Type B pancreatic cell (in vitro differentiated cells): ENCODE measurements at places on chromosomes 2 and 18.

DNA sequence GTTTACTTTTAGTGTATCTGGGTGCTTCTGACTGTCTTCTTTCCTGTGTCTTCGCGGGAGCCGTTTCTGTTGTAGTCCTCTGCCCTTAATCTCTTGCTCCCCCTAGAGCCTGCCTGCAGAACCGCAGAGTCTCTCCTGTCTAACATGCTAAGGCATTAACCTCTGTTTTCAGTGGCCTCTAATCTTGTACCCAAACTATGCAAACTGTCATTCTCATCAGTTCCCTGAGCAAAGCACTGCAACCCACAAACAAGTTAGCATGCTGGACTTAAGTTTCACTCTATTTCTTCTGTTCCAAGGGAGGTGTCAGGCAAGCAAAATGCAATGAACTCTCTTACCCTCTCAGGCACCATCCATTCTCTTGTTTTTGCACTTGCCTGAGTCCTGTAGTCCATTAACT lies 138.4 kb downstream of the OTX1 start:
- no peak for DNase-seq

DNA sequence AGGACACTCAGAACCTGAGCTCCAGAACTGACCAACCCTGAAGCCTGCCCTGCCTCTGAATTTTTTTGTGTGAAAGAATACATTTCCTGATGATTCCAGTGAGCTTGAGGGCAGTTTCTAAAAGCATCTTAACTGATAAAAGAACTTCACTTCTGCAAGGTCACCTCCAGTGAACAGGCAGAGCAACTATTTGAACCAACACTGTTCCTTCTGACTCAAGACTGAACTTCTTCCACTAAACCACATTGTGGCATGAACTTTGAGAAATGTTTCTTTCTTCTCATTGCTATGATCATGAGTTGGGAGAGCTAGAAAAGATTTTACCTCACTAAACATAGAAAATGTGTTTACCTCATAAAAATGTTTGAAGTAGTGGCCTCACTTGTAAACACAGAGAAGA lies 83.8 kb upstream of the SERTAD2 start:
- DNase-seq = no peak

GRCh38 chr2:132549935-132550670 lies 119.9 kb downstream of the LYPD1 start:
- peak; percentile 13 for DNase-seq

- no peak for DNase-seq
Observed at GRCh38 chr18:44321868-44322590, 358.7 kb upstream of the SETBP1 start.
